ENCODE measurements at places on chromosomes 7 and 10.
A peak's percentile ranks its signal among the peaks of the same experiment; 100 is the strongest.

DNA sequence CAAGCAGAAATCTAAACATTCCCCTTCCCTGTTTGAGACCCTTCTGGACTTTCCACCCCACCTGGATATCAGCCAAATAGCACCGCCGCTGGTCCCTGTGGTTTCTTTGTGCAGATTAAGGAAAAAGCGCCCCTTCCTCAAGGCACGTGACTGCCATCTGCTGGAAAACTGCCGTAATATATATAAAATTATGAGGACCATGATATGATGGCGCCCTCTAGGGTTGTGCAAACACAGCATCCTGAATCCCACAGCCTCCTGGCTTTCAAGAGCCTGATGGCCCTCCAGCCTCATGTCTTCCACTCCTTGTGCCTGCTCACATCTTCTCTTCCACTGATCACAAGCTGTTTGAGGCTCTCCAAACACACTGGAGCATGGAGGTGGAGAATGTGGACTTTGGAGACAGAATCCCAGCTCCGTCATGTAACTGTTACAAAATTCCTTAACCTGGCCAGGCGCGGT, 121.3 kb downstream of the MYL10 start:
- peak; percentile 26 for DNase-seq

DNA sequence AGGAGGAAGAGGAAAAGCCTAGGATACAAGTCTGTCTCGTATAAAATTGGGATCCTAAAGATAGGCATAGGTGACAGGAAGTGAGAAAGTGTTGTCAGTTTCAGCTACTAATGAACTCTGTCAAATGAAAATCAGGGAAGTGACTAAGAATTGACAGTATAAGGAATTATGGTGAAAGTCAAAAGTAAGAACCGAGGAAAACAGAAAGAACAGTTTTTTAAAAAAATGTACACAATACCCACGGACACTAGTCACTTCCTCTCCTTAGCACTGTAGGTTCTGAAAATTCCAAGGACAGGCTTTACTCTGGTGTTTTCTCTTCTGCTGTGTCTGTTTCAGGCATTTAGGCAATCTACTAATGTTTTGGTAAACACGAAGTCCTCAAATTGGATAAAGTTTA, 42.3 kb downstream of the ATAD1 start:
- DNase-seq: no peak

GRCh38 chr7:114150689-114151088, 231.9 kb upstream of the PPP1R3A start:
- no peak for DNase-seq

GRCh38 chr7:66189695-66190503, 15.2 kb upstream of the TPST1 start:
- DNase-seq: no peak

DNA sequence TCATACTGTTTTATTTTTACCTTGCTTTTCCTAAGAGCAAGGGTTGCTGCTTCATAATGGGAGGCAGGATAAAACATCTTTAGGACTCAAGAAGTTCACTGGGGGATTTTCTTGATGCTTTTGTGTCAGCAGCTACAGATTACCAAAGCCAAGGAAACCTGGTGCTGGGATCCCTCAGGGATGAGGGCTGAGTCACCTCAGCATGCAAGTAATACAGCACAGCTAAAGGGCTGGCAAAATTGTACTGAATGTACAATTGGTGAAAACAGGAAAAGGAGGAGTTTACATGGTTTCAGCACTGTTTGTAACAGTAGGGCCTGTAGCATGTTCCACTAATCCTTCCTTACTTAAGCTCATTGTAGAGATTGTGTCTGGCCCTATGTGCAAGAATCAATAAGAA, 1056.8 kb downstream of the SORCS1 start:
- DNase-seq: no peak

- no peak for DNase-seq
Observed at GRCh38 chr7:153509768-153510167, 542.4 kb upstream of the DPP6 start.

DNA sequence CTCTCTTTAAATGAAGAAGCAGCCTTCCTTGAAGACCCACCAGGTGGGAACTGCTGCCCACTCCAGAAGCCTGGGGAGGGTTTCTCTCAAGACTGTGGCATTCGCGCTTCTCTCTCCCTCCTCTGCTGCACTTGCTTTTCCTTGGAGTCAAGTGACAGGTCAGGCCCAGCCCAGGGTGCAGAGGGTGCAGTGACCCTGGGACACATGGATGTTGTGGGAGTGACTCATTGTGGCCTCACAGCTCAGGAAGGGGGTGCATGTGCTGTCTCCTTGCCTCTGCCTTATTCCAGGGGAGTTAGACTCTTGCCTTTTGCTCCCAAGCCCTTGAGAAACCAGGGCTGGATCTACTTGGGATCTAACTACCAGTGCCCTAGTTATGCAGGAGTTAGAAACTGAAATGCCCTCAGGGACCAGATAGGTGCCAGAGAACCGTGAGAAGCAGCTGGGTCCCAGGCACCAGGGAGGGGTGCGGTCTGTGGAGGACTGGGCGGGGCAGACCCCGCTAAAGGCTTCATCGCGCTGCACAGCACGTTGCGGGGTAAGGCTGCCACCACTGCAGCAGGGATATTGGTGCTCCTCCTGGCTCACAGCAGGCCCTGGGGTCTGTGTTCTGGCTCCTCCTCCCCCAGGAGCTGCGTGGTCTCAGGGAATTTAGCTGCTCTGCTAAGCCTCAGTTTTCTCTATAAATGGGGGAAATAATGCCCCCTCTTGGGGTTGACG, 11.4 kb downstream of the FAM241B start:
- no peak for DNase-seq

Measured in NCI-H2081 treated with DMSO at 0.1 percent for 48 hours (cell line).